ENCODE measurements at places on chromosomes 1 and 21. TPM values are rescaled to one million over a fixed set of nuclear protein-coding genes. Genes with fewer than 3 reads are reported as not detected.
A peak's percentile ranks its signal among the peaks of the same experiment; 100 is the strongest.

- DNase-seq = peak; percentile 87
Observed at GRCh38 chr1:210328746-210329503, at the start of gene HHAT. TSS of gene HHAT (plus strand) at chr1:210328902. CDS start at chr1:210348976, 20,074 bp downstream.

Gene GCSAML
- not detected for total RNA-seq

- no peak for DNase-seq
Observed at GRCh38 chr21:28723646-28724045, 269.0 kb downstream of the LTN1 start.

GRCh38 chr1:204894606-204895005 is 23.9 kb downstream of the NFASC start:
- no peak for DNase-seq

Gene RUNX3
- total RNA-seq = 0.33 TPM

Data from heart right ventricle (tissue), 16 donors.